ENCODE measurements at places on chromosomes 16 and 17.

DNA sequence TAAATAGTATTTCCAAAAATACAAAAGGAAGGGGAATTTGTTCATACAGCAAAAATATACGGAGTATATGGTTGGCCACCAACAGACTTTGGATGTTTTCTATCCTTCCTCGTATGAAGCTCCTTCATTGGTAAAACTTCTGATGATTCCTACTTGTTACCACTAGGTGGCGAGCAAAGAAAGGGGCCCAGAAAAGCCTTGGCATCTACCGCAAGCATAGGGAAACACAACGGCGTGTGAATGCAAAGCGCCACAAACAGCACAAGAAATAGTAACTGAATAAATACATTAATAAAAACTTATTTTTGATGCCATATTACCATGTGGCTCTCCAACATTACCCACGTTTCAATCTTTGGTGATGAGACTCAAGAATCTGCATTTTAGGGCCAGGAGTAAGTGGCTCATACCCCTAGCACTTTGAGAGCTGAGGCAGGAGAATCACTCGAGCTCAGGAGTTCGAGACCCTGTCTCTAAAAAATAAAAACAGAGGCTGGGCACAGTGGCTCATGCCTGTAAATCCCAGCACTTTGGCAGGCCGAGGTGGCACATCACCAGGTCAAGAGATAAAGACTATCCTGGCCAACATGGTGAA lies 34.5 kb downstream of the YWHAE start:
- DNase-seq: no peak

DNA sequence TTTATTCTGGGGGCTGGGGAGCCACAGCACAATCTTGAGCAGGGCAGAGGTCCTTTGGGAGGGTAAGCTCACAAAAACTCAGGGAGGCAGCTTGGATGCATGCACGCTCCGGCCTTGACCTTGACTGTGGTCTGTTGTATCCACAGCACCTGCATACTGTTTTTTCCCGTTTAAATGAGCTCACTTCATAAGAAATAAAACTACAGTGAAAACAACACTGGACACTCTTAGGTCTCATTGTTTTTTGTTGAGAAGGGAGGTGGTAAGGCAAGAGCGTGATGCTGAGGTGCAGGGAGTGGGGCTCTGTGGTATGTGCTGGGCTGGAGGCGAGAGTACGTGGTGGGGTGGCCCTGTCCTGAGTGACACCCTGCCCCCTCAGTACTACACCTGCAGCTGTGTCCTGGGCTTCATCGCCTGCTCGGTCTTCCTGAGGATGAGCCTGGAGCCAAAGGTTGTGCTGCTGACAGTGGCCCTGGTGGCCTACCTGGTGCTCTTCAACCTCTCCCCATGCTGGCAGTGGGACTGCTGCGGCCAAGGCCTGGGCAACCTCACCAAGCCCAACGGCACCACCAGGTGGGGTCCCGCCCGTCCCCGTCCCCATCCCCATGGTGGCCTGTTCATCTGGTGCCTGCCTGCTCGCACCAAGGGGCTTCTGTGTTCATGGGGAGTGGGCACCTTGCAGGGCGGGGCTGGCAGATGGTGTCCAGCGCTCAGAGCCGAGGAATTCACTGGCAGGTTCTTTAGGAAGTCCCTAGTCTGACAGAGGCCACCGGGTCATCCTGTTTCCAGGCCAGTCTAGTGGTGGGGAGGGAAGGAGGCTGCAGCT lies 44.2 kb downstream of the ADCY7 start:
- no peak for DNase-seq

GRCh38 chr17:29291163-29291752 lies 2.7 kb downstream of the NUFIP2 start:
- no peak for DNase-seq

- no peak for DNase-seq
These were observed 4.1 kb downstream of the MAP2K3 start for GRCh38 chr17:21288571-21289017.

DNA sequence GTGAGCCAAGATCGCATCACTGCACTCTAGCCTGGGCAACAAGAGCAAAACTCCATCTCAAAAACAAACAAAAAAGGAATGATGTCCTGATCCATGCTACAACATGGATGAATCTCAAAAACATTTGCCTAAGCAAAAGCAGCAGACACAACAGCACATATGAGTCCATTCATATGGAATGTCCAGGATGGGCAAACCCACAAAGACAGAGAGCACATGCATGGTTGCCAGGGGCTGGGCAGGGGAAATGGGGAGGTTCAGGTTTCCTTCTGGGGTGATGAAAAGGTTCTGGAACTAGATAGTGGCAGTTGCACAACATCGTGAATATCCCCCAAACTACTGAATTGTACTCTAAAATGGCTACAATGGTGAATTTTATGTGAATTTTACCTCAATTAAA lies 35.3 kb upstream of the RAI1 start:
- DNase-seq: no peak

- no peak for DNase-seq
These were observed 1.4 kb upstream of the CHST4 start for GRCh38 chr16:71524566-71525553.

GRCh38 chr17:8237175-8237574 lies 10.7 kb downstream of the CTC1 start:
- DNase-seq: no peak

DNA sequence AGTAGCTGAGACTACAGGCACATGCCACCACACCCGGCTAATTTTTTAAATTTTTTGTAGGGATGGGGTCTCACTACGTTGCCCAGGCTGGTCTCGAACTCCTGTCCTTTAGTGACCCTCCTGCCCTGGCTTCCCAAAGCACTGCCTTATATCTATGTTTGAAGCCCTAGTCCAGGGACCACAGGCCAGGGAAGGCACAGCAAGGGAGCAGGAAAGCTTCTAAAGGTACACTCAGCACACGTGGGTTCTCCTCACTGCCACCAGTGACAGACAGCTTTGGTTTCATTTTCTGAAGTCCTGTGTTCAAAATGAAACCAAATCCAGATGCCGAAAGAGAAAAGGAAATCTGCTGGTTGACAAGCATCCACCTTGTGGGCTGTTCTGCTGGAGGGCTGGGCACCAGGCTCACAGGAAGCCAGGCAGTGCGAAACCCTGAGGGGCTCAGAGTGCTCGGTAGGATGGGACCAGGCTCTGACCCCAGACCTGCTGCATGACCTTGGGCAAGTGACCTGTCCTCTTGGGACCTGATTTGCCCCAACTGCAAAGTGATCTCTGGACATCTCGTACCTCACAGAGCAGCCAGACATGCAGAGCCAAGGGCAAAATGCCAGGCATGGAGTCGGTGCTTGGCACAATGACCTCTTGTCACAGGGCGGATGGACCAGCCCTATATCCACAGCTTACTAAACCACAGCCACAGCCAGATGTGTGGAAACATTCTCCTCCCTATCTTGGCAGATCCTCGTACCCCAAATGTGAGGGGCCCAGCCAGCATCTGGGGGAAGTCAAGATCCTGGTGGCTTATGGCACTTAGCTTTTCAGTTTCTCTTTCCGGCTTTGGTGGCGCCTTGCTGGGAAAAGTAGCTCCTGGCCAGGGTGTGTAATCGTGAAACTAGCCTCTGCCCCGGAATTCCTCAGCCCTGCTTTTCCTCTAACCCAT lies 2.8 kb upstream of the SOCS1 start:
- DNase-seq: no peak

DNA sequence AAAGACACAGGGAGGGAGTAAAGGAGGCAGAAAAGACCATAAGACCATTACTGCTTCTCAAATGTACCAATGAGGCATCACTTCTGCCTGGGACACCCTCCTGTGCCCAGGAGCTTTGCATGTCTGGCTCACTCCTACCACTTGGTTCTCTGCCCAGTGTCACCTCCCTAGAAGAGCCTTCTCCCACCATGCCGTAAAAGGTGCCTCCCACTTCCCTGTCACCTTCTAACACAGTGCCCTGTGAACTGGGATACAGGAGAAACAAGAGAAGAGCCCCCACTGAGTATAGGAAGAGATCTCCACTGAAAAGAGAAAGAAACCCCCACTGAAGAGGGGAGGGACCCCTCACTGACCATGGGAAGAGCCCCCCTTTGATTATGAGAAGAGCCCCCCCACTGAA lies 484.7 kb downstream of the SOX9 start:
- no peak for DNase-seq

- no peak for DNase-seq
These were observed 31.7 kb upstream of the TAOK1 start for GRCh38 chr17:29358416-29358815.

GRCh38 chr17:81399481-81400153 lies 4.4 kb downstream of the BAHCC1 start:
- no peak for DNase-seq

- no peak for DNase-seq
These were observed 58.1 kb upstream of the CRISPLD2 start for GRCh38 chr16:84761448-84762368.
